ENCODE measurements at places on chromosomes 5 and 9.

DNA sequence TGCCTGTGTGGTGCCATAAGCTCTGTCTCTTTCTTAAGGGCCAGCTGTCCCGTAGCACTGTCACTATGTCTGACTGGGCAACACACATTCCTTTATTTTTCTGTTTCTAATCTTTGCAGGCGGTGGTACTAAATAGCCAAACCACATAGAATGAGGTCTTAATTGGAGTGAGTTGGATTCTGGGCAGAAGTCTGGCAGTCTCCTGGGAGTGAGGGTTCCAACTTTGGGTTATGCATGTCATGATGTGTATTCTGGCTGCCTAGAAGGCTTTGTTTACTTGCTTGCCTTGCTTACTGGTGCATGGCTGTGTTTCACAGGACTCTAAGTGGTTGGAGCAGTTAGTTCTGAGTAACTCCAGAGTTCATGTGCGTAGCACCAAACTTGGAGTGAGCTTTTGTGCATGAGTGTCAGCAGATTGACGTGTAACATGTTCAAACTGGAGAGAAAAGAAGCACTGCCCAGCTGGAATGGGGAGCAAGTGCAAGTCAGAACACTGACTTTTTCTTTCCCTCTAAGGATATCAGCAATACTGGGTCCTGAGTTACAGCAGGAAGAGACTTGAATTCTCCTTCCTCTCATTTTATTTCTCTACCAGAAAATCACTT lies 185.8 kb downstream of the PCSK1 start:
- DNase-seq: no peak

GRCh38 chr9:125755340-125755739 lies 8.2 kb downstream of the PBX3 start:
- DNase-seq: no peak

DNA sequence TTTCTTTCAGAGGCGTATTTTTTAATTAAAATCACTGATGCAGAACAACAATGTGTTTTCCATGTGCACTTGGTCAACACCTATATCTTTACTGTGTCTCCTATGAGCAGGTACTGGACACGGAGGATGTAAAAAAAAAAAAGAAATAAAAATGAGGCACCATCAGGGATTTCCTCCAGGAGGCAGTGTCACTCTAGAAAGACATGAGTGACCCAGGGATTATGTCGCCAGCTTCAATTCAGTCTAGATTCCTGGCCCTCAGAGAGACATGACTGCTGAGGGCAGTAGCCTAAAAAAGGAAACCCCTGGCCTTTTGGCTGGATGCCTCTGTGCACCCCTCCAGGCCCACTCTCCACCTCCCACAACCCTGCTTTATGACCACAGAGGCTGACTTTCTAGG lies 18.3 kb upstream of the IL33 start:
- DNase-seq: no peak

GRCh38 chr9:36140086-36141084 lies 3.9 kb downstream of the GLIPR2 start:
- no peak for DNase-seq

- no peak for DNase-seq
These were observed 1.9 kb downstream of the RPS6 start for GRCh38 chr9:19378164-19378563.

- no peak for DNase-seq
These were observed 83.9 kb upstream of the NR5A1 start for GRCh38 chr9:124590889-124591641.

GRCh38 chr9:77707383-77708063 lies 59.4 kb upstream of the GNA14 start:
- no peak for DNase-seq

DNA sequence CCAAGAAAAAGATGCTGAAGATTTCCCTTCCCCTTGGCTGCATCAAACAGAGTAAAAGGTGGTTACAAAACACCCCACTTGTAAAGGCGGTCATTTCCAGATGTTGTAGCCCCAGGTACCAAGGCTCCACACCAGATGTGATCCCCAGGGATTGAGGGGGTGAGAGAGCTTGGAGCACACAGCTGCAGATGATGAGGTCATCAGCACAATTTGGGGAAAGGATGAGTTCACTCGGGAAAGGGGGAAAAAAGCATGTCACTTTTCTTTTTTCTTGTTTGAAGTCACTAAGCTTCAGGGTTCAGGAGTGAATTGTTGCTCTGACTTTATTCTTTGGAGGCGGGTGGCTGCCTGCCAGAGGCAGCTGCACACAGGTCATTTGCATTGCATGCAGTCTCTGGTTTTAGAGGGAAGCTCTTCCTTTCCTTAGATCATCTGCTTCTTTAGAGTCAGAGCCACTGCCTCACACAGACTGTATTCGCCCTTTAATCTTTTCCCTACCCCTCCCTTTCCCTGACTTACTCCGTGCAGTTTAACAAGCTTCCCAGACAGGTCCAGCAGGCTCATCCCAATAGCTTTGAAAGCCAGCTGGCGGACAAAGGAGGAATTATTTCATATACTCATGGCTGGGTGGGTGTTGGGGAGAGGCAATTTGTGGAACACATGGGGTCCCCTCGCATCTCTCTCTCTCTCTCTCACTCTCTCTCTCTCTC lies 409.3 kb upstream of the SLC24A2 start:
- DNase-seq: no peak

GRCh38 chr5:71573591-71573990 lies 13.5 kb upstream of the MCCC2 start:
- DNase-seq: no peak

DNA sequence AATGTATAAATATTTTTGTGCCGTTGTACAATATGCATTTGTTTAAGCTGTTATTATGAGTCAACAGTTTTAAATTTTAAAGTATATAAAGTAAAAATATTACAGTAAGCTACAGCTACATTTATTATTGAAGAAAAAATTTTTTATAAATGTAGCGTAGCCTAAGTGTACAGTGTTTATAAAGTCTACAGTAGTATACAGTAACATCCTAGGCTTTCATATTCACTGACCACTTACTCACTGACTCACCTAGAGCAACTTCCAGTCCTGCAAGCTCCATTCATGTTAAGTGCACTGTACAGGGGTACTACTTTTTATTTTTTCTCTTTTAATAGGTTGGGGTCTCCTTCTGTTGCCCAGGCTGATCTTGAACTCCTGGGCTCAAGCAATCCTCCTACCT lies 30.6 kb downstream of the SIL1 start:
- no peak for DNase-seq

DNA sequence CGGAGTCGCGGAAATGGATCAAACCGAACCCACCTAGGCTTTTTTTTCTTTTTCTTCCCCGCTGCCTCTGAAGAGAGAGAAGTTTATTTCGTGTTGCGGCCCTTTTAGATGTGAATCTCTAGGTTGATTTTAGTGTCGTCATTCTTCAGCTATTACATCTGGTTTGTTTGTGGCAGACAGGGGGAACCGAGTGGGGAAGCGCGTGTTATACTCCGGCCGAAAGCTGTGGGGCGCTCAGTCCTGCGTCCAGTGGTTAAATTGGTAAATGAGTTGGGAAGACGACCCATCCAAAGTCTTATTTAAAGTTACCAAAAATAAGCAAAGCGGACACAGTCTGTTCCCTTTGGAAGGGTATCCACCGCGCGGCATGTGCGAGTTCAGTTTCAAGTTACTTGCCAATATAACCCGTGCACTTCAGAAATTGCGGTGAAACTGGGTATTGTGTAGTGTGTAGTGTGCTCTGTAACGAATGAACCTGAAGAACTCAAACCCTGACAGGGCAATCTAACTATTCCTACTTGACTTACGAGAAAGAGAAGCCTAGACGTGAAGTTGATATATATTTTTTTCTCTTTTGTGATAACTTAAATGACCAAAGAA lies 1.3 kb downstream of the MAN2A1 start:
- peak; percentile 20 for DNase-seq

DNA sequence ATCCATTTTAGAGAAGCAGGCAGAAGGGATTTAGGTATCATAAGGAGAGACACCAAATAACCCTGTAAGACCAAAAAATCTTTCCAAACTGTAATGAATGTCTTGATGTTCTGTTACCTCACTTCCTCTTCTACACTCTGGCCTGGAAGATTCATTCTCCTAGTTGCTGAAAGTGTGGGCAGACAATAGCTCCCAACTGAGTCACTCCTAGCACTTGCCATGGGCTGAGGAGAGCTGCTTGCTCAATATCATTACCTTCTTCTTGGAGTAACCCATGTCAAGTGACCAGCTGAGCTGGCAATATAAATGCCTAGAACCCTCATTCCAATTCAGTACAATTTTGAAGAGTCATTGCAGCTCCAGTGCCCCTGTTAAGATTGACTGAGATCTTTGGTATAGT lies 1985.5 kb upstream of the CDH6 start:
- DNase-seq: no peak

- DNase-seq: no peak
These were observed 4.4 kb upstream of the OR2S2 start for GRCh38 chr9:35962126-35962906.

DNA sequence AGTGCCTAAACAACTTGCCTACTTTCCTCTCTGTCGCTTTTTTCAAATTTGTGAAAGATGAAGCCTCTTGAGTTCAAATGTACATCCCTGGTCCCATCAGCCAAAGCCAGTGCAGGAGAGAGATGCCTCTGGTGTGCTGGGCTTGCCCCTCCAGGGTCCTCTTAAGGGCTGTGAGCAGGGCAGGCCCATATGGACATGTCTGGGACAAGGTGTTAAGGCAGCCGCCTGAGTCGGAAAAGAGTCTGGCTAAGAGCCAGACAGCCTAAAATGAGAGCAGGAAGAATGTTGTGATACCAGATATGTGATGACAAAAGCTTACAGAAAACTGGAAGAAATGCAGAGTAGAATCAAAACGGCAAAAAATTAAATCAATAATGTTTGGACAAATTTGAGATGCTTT lies 72.5 kb downstream of the APTX start:
- DNase-seq: no peak

- DNase-seq: no peak
These were observed 4.2 kb downstream of the SGCD start for GRCh38 chr5:156331181-156331580.

- no peak for DNase-seq
These were observed 3.0 kb downstream of the MLANA start for GRCh38 chr9:5893591-5894236.

DNA sequence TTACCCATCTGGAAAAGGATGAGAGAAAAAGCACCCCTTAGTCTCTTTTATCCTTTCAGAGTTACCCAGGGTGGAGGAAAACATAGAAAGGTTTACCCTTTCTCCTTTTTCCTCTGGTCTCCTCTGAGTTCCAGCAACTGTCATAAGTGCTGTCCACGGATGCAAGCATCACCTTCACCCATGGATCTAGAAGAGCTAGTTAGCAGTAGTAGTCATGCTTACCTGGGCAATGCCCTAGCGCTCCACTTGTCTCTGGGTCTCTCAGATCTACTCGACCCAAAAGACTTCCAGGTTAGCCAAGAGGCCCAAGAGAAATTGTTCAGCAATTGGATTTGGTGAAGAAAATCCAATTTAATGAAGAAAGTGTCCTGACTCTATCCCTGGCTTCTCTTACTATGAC lies 656.2 kb upstream of the PTPRD start:
- no peak for DNase-seq

Measured in stimulated activated CD8-positive, alpha-beta memory T cell treated with anti-CD3 and anti-CD28 coated beads, Interleukin-15, amount 100 ng/mL, for 4 hours (primary cell).